ENCODE measurements at places on chromosomes 16 and 17.

- DNase-seq: no peak
Observed at GRCh38 chr17:77783991-77784820, 174.3 kb upstream of the TNRC6C start.

- no peak for DNase-seq
Observed at GRCh38 chr17:55649957-55650597, 72.6 kb downstream of the TMEM100 start.

DNA sequence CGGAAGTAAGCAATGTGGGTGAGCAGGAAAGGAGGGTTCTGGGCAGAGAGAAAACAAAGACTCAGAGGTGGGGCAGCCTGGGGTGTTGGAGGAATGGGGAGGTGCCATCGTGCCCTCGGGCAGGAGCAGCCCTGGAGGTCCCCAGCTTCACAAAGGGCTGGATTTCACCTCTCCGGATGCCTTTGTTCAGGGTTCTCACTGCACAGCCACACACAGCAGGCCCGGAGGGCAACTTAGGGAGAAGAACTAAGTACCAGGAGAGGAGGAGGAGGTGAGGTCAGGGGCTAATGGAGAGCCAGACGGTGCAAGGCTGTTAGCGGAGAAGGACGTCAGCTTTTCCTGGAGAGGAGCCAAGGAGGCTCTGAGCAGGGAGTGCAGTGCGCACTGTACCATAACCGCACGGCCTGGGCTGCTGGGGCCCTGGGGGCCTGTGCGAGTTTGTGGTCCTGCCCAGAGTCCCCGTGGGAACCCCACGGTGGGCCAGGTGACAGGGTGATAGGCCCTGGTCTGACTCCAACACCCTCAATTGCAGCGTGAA lies 9.3 kb downstream of the ARRB2 start:
- no peak for DNase-seq

- no peak for DNase-seq
Observed at GRCh38 chr16:3865241-3865640, 15.3 kb downstream of the CREBBP start.

DNA sequence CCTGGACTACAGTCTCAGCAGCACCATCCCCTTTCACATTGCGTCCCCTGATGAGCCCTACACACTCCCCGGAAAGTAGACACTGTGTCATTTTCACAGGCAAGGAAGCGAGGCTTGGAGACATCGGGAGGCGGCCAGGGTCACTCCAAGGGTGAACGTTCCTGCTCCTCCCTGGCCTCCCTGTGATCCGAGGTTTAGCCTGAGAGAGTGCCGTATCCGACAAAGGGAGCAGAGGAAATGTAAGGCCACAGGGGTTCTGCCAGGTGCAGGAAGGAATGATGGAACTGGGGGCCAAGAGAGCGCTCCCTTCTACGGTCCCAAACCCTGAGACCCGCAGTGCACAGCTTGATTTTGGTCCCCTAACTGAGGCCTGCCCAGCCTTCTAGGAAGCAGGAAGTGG lies 8.0 kb upstream of the PIK3R6 start:
- no peak for DNase-seq

- no peak for DNase-seq
Observed at GRCh38 chr17:32658470-32659418, 172.0 kb downstream of the CDK5R1 start.

DNA sequence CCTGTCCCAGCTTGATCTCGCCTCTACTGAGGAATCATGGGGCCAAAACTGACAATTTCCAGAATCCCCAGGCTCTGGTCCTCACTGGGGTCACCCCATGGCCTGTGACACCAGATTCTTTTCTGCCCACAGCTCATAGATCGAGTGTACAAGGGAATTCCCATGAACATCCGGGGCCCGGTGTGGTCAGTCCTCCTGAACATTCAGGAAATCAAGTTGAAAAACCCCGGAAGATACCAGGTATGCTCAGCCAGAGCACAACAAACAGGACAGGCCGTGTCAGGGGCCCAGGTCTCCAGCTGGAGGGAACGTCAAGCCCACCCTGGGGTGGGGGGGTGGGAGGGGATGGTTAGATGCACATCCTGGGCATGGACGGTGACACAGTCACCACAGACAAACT lies 17.5 kb downstream of the USP6 start:
- no peak for DNase-seq

DNA sequence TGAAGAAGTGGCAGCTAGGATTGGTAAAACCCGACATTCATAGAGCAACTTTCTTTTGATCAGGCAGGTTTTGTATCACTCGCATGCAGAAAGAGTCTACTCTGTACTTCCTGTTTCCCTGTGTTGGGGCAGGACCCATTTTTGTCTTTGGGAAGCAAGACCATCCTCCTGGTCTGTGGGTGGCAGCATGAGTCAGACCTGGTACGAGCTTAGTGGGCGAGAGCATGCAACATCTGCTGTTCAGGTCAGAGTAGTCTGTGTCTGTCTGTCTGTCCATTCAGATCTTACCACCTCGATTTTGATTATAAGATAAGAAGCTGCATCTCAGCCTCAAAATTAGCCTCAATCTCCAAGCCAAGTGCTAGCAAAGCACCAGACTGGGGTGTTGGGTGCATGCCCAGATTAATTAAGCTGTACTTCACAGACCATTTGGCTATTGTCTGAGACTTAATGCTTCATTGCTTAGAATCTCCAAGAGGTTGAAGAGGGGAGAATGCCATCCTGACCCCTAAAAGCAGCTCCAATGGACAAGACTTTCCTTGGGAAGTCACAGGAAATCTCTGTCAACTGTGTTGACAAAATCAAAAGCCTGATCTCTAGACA lies 110.9 kb downstream of the XYLT1 start:
- peak; percentile 61 for DNase-seq

GRCh38 chr17:32873114-32873513 lies 3.8 kb downstream of the MYO1D start:
- DNase-seq: no peak

- peak; percentile 55 for DNase-seq
Observed at GRCh38 chr17:82287868-82288801, 14.6 kb upstream of the CSNK1D start.

DNA sequence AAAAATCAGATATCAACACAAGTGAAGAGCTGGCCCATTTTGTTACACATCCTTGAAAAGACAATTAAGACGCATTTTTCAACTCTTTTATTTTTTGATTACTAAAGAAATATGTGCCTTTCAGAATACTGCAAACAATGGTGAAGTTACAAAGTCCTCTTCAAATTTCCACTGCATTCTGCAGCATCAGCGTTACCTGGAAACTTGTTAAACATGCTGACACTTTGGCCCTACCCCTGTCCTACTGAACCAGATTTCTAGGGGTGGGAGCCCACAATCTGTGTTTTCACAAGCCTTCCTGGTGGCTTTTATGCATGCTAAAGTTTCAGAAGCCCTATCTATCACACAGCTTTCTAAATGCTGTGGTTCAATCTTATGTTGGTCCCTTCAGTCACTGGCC lies 4.5 kb upstream of the CCL14 start:
- no peak for DNase-seq

- DNase-seq: no peak
Observed at GRCh38 chr16:30907064-30907463, 10.7 kb downstream of the CTF1 start.

DNA sequence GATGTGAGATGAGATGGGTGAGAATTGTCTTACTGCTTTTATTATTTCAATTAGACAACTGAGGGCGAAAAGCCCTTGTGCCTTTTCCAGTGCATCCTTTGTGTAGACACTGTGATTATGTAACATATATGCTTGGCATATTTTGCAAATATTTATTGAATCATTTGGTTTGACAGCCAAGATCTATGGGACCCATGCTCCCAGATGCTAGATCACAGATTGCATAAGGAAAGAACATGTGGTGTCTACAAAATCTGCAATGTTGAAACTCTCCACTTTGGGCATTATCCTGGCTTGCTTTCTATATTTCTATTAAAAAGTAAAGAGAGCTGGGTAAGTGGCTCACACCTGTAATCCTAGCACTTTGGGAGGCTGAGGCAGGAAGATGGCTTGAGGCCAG lies 4.8 kb upstream of the COG1 start:
- no peak for DNase-seq

DNA sequence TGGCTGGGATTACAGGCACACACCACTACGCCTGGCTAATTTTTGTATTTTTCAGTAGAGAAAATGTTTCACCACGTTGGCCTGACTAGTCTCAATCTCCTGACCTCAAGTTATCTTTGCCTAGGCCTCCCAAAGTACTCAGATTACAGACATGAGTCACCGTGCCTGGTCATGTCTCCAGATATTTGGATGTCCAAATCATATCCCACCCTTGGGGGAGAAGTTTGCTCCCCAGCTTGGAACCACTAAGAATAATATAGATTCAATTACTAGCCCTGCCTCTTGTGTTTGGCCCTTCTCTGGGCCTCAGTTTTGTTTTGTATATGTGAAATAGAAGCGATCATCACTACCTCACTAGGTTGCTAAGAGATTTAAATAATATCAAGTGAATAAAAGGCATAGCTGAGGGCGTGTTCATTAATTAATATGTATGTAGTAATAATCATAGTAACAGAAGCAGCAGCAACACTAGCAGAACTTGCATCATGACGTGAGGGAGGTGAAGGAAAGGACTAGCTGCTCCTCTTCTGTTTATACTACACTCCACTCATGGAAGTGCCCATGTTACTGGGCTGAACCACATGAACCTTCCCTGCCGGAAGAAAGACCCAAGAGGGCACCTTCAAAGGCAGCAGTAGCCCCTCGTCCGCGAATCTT lies 253.6 kb upstream of the XYLT1 start:
- no peak for DNase-seq

DNA sequence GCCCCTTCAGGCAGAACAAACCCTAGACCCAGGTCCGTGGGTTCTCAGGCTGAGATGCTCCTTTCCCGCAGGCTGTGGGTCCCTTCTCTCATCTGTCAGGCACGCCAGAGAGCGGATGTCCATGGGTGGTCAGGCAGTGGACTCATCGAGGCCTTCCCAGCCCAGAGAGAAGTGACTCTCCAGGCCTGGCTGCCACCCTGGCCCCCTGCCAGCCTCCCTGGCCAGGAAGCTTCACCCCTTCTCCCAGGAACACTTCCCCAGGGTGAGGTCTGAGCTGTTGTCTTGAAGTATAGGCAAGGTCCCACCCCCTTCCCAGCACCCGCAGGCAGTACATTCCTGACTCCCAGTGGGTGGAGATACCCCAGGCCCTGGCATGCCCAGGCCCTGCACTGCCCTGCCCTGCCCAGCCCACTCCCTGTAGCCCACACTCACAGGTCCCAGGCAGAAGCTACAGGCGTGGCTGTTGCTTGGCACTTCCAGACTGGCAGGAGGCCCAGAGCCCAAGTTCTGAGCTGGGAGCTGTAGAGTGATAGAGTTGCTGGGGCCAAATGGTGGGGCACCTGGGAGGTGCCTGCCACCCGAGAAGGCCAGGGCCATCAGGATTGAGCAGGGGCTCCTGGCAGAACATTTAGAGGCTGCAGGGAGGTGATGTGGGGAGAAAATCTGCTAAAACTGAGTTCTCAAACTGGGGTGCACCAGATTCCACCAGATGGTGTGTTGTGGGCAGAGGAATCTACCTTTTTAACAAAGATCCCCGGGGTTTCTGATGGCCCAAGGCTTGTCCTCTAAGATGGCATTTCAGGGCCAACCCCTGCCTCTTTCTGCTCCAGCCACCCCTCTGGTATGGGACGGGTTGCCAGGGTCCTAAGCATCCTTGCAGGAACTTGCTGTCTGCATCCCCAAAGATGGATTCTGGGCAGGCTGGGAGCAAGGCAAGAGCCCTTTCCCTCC lies 6.7 kb downstream of the ITGA3 start:
- peak; percentile 90 for DNase-seq

GRCh38 chr17:76691379-76692191 lies 19.2 kb downstream of the MXRA7 start:
- DNase-seq: no peak

- no peak for DNase-seq
Observed at GRCh38 chr16:65744401-65744800, 622.1 kb upstream of the CDH5 start.

DNA sequence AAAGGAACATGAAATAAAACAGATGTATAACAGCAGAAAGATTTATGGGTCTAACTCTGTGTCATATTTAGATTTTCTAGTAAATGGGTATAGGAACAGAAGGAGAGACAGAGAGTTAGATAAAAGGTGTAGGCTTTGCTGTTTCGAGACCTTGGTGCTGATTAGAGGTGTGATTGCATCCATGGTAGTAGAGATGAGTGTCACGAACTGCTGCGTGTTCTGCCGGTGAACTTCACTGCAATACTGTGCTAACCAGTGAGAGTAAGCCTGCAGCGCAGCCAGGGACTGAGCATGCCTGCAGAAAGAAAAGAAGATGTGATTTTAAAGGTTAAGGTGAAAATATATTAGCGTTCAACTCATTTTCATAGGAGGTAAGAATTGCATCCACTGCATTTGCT lies 53.7 kb upstream of the GSG1L start:
- DNase-seq: no peak

- no peak for DNase-seq
Observed at GRCh38 chr16:14011001-14011400, 60.1 kb upstream of the MRTFB start.

GRCh38 chr17:15999141-15999973 lies at the start of the genes TTC19 and ZSWIM7:
Gene TTC19 (plus strand): TSS chr17:15999824. CDS start chr17:15999849, 25 bp downstream.
Gene ZSWIM7 (minus strand): TSS chr17:15999704. CDS start chr17:15999594, 110 bp downstream.
- peak; percentile 95 for DNase-seq

GRCh38 chr16:27205423-27206065 lies 2.2 kb downstream of the KDM8 start:
- DNase-seq: no peak

DNA sequence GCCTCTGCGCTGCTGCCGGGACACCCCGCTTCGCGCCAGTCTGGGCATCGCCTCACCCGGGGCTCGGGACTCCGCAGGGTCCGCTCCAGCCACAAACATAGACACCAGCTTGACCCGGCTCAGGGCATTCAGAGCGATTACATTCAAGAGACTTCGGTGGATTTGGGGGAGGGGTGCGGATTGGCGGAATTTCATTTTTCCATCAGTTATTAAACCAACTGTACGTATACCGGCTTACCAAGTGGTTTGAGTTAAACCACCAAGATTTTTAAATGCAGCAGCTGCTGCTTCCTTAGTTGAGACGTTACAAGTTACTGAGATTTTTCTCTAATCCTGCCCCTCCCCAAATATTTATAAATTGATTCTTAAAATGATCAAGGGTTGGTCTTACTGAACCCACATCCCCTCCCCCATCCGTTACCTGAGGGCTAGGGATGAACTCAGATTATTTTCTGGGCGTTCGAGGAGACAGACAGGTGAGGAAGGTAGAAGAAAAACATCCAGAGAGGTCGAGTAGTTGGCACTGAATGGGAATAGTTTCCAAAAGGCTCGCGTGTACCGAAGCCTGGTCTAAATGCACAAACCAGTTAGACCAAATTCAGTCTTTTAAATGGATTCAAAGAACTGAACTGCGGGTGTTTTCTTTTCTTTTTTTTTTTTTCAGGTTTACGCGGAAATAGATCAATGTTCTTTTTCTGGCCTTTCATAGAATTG lies 1.5 kb downstream of the CRHR1 start:
- no peak for DNase-seq

DNA sequence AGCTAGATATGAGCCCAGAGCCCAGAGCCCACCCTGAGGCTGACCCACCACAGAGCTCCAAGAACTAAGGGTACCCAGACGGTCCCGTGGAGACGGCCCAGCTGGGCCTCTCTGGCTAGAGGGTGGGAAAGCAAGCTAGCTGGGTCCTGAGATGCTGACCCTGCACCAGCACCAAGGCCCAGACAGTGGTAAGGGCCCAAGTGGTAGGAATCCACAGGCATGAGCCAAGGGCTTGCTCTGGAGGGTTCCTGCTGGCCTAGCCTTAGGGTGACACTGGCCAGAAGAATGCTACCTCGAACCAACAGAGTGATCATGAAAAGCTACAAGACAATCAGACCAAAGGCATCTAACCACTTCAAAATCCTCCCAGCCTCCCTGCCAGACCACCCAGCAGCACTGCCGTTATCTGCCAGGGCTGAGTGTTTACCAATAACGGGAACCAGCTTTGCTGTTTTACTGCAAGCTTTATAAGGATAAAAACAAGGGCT lies 13.2 kb downstream of the HIC1 start:
- DNase-seq: no peak

GRCh38 chr16:55622930-55623561 lies 32.7 kb upstream of the SLC6A2 start:
- DNase-seq: no peak
